Subcutaneous preadipocyte (primary cell): ENCODE measurements at places on chromosomes 2 and 18. TPM values are rescaled to one million over a fixed set of nuclear protein-coding genes. Genes with fewer than 3 reads are reported as not detected.

CYRIA gene
- total RNA-seq = 2.5 and 2.6 TPM in 2 replicates

CYS1 gene
- 0.20 and 0.37 TPM in 2 replicates for total RNA-seq

SMIM21 gene
- total RNA-seq = not detected in 2 replicates

CRYGD gene
- not detected in 2 replicates for total RNA-seq

NDUFS1 gene
- total RNA-seq = 83.0 and 95.2 TPM in 2 replicates

FAP gene
- total RNA-seq = 91.3 and 134 TPM in 2 replicates

ALPG gene
- not detected in 2 replicates for total RNA-seq
